Brain microvascular endothelial cell (primary cell): ENCODE measurements at places on chromosomes 16 and 17.

DNA sequence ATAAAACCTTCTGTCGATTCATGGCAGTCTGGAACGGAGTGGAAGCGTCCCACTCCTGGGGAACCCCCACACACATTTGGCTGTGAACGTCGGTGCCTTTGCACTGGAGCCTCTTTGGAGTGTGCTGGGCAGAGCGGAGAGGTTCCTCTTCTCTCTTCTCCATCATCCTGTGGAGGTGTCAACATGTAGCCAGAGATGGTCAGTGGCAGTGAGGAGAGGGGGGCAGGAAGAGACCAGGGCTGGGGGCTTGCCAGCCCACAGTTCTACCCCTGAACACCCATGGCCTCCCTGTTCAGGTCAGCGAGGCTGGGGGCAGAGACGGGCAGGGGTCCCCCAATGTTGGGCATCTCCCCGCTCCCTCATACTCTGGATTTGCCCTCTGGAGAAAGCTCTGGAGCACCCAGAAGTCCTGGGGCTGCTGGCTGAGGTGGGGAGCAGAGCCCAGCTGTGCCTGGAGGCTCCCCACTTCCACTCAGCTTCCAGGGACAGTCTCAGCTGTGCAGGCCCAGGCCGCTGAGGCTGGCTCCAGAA is 223.7 kb downstream of the SEC14L1 start:
- DNase-seq = no peak

DNA sequence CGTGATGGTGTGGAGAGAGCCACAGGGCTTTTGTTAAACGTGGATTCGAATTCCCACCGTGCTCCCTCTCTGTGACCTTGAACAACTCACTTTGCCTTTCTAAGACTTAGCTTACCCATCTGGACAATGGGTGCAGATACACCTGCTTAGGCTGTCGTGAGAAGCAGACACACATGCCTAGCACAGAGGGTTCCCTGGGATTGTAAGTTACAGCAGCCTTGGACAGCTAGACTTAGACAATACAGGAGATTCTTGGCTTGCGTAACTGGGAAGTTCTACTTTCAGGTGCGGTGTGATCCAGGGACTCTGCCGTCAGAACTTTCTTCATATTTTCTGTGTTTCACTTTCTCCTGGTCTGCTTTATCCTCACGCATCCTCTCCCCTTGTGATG is 127.0 kb downstream of the ABCC1 start:
- DNase-seq = no peak

DNA sequence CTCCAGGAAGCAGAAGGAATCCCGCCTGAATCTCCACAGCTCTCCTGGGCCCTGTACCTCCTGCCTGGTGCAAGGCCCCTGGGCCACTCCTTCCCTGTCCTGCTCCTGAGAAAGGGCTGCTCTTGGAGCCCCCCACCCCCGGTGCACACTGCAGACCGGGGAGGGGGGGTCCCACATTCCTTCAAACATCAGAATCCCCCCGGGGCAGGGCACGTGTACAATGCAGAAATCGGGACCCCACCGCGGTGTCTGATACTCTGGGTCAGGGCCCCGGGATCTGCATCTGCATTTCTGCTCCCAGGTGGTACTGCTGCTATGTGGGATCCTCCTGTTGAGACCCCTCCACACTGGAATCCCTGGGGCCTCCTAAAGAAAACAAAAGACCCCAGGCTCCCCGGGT is 99.5 kb upstream of the GSE1 start:
- DNase-seq = no peak

GRCh38 chr16:74667255-74667700 is 601 bp upstream of the RFWD3 start:
- no peak for DNase-seq

DNA sequence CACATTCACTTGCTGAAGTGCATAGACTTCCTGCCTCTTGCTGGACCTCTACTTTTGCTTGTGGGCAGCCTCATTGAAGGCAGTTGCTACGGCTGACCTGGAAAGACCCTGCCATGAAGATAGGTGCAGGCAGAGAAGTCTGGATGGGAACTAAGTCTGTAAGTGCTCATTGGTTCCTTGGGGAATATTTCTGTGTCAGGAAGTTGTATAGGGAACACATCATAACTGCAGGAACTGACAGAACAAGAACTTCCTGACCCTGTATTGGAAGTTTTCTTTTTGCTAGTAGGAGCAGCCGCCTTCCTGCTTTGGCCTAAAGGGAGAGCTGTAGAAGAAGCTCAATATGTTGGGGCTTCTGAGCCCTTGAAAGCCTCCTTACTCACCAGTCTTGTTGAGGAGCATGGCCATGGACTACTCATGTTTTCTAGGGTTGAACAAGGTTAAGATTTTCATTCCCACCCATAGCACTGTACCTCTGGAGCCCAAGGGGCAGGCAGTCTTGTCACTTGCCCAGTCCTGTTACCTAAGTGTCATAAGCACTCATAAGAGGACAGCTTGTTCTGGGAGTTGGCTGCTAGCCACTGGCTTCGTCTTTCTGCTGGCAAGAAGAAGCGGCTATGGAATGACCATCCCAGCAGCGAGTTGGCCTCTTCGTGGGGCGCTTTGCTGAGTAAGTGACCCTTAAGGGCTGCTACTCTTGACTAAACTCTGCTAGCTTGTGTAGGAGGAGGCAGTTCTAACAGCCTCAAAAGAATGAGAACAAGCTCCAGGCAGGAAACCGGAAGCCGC is 7.2 kb downstream of the UBFD1 start:
- no peak for DNase-seq

GRCh38 chr16:71851746-71852145 is 6.0 kb downstream of the ATXN1L start:
- no peak for DNase-seq

GRCh38 chr17:72338304-72338703 is 217.5 kb downstream of the SOX9 start:
- no peak for DNase-seq

GRCh38 chr17:77505181-77505639 is 364.4 kb downstream of the SEC14L1 start:
- DNase-seq = no peak

DNA sequence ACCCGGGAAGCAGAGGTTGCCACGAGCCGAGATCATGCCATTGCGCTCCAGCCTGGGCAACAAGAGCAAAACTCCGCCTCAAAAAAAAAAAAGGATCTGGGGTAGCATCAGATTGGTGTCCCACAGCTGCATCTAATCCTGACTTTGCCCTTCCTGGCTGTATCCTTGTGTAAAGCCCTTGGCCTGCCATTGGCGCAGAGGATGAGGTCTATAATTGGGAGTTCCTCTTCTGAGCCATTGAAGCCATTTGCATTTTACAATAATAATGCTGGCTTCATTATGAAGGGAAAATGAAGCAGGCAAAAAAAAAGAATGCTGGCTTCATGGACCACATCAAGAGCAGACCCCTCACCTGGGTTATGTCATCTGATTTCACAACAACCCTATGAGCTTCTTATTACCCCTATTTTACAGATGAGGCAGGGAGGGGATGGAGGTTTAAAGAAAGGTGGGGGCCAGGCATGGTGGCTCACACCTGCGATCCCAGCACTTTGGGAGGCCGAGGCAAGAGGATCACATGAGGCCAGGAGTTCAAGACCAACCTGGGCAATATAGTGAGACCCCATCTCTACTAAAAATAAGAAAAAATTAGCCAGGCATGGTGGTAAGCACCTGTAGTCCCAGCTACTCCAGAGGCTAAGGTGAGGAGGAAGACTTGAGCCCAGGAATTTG is 1.2 kb upstream of the LITAFD start:
- DNase-seq = no peak

DNA sequence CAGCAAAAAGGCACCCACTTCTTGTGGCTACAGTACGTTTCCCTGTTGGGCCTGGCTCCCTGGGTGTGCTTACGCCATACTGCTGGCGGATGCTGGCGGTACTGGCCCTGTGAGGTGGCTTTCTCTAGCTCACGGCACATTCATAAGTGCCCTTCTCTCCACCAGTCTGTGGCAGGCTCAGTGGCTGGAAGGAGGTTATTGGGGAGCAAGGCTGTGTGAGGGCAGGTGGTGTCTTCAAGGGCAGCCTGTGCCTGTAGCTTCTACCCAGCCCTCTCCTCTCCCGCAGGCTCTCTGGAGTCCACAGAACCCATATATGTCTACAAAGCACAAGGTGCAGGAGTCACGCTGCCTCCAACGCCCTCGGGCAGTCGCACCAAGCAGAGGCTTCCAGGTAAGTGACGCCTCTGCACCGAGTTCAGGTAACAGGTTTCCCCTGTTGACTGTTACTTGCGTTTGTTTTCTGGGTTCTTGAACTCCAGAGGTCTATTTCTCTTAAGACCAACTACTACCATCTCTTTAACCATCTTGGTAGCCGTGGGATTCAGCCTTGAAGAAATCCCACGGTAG is 20.6 kb downstream of the NTAN1 start:
- DNase-seq = no peak

DNA sequence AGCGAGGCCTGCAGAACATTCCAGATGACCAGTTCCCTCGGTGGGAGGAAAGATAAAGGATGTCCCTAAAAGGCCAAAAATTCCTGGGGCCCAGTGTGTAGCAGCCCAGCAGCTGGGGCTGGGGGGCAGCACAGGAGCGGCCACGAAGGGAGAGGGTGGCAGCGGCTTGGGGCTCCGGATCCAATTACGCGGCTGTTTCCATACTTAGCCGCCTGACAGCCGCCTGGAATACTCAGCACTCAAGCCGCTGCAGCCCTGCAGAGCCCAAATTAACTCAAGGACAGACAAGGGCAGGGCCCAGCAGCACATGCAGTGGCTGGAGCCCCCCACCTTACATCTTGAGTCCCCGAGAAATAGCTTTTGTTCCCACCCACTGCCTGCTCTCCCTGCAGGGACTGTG is 1.3 kb downstream of the SRL start:
- no peak for DNase-seq

DNA sequence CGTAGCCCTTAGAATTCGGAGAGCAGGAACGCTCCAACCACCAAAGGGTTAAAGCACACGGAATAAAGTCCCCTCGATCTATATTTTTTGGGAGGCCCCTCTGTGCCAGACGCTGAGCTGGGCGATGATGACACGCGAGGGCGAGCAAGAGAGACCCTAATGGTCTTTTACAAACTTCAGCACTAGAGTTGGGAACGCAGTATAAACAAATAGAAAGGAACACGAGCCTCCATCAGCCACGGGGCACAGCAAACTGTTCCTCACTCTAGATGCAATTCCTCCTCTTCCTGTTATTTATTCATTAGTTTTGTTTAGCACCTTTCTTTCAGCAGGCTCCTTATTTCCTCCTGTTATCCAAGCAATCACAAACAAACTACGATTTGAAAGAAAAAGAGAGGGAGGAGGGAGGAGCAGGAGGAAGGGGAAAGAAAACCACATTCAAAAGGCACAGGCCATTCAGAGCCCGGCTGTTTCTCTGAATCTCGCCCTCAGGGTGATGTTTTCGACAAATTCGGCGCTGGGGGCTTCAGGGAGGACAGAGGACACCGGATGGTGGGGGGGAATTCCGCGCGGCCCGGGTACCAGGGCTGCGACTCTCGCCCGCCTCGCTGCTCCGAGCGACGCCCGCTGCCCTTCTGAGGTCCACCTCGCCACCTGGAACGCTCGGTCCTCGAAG is 1.6 kb downstream of the TOX3 start:
- DNase-seq = no peak

DNA sequence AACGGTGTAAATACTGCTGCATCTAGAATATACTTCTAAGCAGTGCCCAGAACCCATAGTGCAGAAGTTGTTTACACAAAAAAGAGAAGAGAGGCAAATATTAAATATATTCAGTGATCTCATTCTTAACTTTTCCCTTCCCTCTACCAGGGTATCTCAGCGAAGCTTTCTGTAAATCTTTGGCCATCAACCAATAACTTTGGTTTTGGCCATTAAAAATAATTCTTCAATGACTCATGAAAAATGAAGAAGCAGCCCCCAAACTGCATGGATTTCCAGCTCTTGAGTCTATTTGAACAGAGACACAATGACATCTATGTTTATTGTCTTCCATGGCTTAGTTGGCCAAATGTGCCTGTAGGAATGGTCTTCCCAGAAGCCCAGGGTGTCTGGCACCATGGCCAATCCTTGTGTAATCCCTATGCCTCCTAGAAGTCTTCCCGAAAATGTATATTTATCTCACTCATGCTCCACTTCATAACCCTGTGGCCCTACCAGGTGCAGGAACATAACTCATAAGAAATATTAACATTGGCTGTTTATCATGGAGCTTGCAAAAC is 646.6 kb downstream of the TOX3 start:
- no peak for DNase-seq

DNA sequence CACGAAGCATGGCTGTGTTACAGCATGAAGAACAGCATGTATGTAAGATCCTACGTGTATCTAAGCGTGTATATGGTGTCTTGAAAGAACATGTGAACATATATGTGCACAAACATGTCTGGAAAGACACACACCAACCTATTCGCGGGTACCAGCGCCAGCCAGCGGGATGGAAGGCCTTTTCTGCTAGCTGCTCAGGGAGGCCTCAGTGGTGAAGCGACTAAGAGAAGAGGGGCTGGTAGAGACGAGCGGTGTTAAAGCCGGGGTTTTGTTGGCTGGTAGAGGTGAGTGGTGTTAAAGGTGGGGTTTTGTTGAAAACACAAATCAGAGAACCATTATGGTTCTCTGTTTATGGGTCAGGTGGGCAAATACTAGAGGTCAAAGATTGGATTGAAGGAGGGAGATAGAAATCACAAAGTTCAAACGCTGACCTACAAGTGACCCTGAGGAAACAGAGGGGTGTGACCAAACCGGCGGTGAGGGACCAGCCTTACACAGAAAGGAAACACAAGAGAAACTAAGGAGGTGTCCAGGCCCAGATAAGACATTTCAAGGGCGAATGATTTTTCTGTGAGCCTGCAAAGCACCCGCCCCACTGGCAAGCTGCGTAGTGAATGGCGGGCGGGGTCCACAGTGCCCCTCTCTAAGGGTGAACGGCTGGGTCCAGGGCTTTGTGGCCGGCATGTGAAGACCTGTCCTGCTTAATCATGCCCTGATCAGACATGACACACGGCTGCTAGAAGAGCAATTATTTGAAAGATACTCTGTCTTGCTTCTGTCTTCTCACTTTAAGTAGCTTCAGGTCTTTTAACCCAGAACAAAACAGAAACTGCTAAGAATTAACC is 8.1 kb downstream of the ZCCHC14 start:
- DNase-seq = no peak

GRCh38 chr16:23194497-23195221 is 12.1 kb downstream of the SCNN1G start:
- DNase-seq = no peak

DNA sequence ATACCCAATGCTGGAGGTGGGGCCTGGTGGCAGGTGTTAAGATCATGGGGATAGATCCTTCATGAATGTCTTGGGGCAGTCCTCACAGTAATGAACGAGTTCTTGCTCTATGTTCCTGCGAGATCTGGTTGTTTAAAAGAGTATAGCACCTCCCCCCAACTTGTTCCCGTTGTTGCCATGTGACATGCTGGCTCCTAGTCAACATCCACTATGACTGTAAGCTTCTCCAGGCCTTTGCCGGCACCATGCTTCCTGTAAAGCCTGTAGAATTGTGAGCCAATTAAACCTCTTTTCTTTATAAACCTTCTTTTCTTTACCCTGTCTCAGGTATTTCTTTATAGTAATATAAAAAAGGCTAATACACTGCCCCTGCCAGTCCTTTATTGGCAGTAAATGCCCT is 33.3 kb downstream of the RANBP10 start:
- DNase-seq = peak; percentile 11

DNA sequence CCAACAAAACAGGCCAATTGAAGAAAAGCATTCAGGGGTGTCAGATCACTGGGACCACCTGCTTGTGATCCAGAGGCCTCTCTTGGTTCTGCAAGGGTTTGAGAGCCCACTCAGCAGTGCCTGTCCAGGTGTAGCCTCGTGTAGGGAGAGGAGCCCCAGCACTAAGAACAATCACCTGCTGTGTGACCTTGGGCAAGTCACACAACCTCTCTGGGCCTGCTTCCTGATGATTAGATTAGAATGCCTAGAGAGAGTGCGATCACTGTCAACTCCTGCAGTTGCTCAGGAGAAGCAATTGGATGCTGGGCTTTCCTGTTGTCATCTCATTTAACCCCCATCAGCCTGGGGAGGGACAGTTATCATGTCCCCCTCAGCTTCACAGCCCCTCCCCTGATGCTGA is 10.2 kb downstream of the DLX3 start:
- DNase-seq = no peak
